HS-27A (cell line): ENCODE measurements at places on chromosomes 2 and 18.

DNA sequence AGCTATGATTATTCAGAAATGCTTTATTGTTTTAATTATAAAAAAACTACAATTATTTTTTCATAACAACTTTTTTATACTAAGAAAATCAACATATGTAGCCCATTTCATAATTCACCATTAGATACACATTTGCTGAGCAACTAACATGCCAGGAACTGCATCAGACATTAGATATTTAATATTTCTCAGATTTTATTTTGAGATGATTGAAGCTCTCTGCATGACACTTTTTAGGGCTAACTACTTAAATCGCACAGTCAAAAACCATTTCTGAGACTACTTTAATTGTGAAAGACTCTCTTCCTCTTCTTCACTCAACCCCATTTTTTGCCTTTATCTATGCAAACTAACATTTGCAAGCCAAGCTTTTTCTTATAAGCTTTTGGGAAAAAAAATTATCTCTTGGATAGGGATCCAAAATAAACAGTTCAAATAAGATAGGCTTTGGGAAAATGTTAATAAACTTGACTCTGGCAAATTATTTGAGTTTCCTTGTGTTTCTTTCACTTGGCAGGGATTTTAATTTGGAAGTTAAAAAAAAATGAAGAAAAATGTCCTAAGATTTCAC, 9.1 kb upstream of the COL3A1 start:
- DNase-seq, result no peak

DNA sequence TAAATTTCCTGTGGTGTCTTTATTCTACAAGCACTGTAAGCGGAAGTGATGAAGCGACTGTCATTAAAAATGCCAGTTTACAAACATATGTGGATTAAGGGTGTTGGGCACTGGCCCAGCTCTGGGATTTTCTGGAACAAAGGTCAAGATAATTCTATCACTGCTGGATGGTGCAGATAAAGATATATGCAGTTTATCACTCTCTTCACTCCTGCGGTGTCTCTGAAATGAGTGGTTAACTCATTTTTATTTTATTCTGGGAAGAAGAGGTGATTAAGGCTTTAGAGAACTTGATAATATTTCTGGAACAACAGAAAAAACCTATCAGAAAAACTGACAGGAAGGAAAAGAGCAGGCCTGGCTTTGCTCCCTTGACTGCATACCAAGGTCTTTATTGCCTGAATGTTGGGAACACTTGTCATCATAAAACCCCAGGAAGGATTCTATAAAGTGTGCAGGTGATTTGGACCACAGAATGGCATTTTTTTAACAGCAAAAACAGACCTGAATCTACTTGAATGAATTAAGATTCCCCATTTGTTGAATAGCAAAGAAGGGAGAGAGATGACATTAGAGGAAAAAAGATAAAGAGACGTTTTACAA, 32.4 kb downstream of the ABCB11 start:
- DNase-seq, result no peak

GRCh38 chr2:226791056-226791486, 8.5 kb downstream of the IRS1 start:
- peak; percentile 27 for DNase-seq

GRCh38 chr18:3520230-3521085, 70.5 kb downstream of the TGIF1 start:
- no peak for DNase-seq
